Hippocampal formation (tissue), 2 donors: ENCODE measurements at places on chromosomes 1 and 21.

- DNase-seq: no peak
Measured at GRCh38 chr1:44559330-44559729, 115.0 kb downstream of the TMEM53 start.

DNA sequence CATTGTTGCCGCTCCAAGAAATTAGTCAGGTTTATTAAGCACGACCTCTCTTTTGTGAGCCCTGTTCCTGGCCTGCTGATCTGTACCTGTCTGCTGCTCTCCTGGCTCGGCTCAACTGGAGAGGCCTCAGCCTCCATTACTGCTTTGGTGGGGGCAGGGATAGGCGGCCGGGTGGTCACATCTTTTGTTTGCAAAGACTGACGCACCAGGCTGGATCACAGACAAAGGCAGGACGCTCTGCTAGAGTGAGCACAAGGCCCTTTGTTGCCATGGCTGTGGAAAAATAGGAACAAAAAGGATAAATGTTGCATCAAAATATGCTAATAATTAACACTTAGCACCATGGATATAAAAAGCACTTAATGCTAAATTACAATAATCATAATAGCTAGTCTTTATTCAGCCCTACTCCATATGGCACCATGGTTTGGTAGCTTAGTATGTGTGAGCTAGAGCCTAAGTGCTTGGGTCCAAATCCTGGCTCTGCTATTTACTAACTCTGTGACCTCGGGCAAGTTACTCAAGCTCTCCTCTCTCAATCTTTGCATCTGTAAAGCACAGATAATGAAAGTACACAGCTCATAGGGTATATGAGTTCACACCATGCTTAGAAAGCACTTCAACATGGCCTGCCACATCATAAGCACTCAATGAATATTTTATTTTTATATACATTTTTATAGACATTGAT lies 28.9 kb upstream of the HPDL start:
- DNase-seq: no peak

DNA sequence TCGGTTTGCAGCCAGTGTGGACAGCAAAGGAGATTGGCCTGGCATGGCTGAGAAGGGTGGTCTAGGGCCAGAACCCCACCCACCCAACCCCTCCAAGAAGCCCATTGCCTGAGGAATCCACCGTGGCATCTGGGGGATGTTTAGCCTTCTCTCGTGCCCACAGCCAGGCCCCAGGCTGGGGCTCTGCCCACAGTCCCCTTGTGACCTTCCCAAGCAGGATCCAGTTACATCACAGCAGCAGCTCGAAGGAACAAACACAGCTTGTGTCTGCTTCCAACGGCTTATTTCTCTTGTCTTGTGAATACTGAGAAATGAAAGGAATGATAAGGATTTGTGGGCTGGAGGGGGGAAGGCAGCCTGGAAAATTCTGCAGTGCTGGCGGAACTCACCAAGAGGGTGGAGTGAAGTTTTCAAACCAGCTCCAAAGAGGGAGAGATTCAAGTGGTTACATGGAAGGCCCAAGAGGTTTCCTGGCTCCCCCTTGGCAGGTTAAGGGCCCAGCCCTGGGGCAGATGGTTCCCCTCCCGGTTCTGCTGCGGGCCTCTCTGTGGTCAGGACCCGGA lies 61.6 kb downstream of the DHRS3 start:
- no peak for DNase-seq

DNA sequence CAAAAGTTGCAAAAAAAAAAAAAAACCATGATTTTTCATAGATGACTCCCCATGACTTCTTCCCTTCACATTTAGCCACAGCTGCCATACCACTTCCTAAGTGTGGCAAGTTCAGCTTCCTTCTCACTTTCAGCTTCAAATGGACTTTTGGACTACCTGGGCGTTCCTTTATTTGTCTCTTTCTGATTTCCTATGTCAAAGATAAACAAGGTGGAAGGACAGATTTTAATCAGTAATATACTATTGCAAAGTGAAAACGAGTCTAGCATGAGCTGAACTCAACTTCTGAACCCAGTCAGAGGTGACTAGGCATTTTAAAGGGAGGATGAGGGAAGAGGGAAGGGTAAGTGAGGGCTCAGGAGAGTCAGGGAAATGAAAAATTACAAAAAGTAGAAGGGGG lies 14.4 kb upstream of the SCCPDH start:
- no peak for DNase-seq

GRCh38 chr1:86739648-86740509 lies 35.5 kb downstream of the SH3GLB1 start:
- no peak for DNase-seq

GRCh38 chr1:232682248-232682647 lies 52.3 kb upstream of the SIPA1L2 start:
- no peak for DNase-seq

GRCh38 chr1:1156140-1157032 lies 17.3 kb upstream of the TTLL10 start:
- DNase-seq: no peak

DNA sequence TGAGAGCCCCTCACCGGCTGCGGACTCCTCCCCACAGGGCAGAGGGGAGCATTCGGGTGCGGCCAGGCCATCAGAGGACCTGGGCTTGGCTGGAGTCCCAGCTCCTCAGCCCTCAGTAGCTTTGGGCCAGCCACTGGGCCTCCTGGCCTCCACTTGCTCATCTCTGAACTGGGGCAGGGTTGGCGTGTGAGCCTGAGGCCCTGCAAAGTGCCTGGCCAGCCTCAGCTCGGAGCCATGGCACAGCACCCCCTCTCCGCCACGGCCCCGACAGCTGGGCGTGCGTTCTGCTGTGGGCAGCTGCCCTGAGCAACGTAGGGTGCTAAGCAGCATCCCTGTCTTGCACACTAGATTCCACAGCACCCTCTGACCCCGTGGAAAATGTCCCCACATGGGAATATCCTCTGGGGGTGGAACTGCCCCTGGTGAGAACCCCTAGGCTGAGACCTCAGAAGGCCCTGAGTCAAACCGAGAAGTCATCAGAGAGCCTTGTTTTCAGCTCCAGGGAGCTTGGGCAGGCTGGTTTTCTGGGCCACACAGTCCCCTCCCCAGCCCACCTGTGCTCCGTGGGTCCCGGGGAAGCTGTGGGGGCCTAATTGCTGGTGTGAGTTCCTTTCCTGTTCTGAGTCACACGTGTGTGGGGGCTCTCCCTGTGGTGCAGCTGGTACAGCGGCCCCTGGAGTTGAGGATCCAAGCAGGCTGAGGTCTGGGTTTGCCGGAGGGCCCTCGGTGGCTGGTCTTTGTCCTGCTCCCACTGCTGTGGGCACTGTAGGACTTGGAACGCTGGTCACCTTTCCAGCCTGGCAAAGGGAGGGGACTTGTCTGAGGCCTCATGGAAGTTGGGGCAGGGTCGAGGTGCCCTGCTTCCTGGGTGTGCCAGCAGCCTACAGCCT lies 24.5 kb downstream of the TP73 start:
- no peak for DNase-seq

DNA sequence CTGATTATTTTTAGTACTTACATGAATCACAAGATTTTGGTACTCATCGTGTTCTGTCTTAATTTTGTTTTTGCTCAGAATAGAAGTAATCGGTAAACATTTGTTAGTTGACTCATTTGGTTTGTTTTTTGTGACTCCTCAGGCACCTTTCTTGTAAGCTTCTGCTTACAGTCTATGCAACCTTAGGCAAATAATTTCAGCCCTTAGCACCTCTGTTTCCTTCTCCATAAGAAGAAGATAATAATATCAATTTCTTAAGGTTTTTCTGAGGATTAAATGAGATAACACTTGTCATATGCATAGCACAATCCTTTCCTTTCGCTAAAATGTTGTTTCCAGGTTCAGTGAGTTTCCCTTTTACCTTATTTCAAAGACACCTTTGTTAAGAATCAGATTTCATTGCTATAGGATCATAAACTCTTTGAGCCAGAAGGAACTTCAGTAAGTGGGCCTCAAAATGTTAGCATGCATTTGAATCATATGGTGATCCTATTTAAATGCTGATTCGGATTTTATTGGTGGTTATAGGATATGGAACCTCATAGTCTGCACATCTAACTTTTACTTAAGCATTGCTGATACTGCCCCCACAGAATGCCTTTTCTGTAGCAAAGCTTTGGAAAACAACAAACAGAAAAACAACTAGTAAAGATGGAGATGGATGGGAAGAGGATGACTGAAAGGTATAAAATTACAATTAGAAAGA lies 272.7 kb upstream of the CACYBP start:
- no peak for DNase-seq

GRCh38 chr1:24567792-24568388 lies 12.0 kb downstream of the NCMAP start:
- no peak for DNase-seq

DNA sequence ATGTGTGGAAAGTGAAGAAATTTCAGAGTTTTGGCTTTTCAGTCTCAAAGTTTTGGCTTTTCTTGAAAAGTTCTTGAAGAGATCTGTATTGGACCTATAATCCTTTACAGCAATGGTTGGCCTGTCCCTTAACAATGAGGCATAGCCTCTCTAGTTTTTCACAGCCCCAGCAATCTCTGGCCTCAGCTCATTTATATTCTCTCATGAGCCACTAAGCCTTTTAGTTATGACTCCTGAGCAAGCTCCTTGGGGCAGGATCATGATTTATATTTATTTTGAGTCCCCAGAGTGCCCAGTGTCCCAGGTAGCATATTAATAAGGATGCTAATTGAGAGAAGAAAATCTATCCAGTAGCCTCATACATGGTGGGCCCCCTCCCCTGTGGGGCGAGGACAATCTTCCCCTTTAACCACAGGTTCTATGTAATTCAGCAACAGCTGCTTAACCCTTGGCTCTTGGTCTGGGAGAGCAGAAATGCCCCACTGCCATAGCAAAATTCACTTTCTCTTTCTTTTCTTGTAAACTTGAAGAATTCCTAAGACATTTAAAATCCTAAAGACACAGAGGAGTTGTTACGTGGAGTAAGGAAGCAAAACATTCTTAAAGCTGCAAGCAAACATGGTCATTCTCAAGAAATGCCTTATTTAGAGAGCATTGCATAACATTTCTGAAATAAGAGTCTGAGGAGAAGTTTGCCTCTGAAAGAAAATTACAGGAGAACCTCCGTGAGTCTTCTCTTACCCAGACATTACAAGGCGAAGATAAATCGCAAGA lies 6.3 kb downstream of the NGF start:
- DNase-seq: no peak

DNA sequence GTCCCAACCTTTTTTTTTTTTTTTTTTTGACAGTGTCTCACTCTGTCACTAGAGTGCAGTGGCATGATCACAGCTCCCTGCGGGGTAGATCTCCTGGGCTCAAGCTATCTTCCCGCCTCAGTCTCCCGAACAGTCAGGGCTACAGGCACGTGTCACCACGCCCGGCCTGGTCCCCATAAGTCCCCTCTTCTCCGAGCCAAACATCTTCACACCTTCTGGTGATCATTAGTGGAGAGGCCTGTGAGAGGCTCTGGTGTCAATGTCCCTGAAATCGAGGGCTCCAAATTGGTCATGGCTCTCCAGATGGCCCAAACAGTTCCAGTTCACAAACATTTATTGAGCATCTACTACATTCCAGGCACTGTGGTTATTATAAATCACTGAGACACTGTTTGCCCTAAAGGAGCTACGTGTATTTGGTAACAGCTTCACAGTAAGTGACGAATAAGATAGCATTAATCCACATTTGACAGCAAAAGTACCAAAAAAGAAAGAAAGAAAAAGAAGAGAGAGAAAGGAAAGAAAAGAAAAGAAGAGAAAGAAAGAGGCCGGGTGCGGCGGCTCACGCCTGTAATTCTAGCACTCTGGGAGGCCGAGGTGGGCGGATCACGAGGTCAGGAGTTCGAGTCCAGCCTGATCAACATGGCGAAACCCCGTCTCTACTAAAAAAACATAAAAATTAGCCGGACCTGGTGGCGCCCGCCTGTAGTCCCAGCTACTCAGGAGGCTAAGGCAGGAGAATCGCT lies 867 bp upstream of the TIMM17A start:
- DNase-seq: no peak

DNA sequence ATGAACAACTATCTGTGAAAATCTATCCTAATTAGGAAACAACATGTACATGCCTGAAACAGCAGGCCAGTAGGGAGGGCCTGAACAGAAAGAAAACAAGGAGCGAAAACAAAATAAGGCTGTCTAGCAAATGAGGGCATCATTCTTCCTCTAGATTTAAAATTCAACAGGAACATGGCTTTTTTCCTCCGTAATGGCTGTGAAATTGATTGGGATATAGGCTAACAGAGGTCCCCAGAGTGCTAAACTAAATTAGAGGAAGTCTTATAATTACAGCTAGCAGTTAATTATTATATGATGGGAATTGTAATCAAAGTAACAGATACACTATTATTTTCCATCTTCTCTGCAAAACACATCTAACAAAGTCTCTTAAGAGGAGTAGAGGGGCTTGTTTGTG lies 51.7 kb upstream of the TIAM1 start:
- no peak for DNase-seq

GRCh38 chr1:48773133-48773532 lies 3.6 kb downstream of the BEND5 start:
- no peak for DNase-seq

- no peak for DNase-seq
Measured at GRCh38 chr1:170593173-170594011, 61.4 kb downstream of the GORAB start.

- DNase-seq: no peak
Measured at GRCh38 chr1:7560128-7560527, 211.0 kb upstream of the VAMP3 start.

DNA sequence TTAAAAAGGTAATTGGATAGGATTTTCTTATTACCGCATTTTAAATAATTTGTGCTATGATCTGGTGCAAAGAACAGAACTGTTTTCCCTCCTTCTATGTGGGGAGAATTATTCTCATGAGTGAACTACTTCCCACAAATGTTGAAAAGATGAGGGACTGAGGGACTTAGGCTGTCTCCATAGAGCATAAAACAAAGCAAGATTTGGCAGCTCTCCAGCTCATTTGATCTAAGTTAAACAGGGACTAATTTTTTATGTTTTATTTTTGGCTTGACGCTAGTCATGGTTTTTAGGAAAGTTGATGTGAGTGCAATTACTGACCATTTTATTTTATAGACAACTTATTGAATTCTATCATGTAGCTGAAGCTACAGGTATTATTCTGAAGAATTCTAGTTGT lies 362.3 kb downstream of the HLX start:
- DNase-seq: no peak

DNA sequence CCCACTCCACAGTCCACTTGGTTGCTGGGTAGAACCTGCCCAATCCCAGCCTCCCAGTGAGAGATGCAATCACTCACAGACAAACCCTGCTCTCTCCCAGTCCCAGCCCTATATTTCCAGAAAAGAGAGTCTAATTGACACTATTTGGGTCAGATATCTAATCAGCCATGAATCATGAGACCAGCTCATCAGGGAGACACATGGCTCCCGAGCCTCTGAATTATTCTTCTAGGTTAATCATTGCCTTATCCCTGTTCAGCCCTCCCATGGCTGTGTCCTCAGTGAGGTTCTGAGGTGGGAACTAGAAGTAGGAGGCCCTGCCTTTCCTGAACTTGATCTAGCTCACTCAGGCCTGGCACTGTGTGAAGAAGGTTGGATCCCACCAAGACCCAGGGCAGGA lies 49.9 kb upstream of the ZC3H12A start:
- DNase-seq: no peak
